ENCODE measurements at places on chromosomes 1 and 21.

- no peaks in the 10 kb centered on the region for H3K4me1 ChIP-seq
- H3K27me3 ChIP-seq, result no peaks in the 10 kb centered on the region
- H3K36me3 ChIP-seq, result no peaks in the 10 kb centered on the region
- no peak overlapping the region for H3K4me3 ChIP-seq
- no peak for DNase-seq
Observed at GRCh38 chr1:51147394-51147793, 45.4 kb downstream of the C1orf185 start.

- no peaks in the 10 kb centered on the region for H3K27me3 ChIP-seq
- H3K27ac ChIP-seq, result no peak overlapping the region
- peaks cover 55% of the 10 kb centered on the region for H3K4me1 ChIP-seq
Observed at GRCh38 chr1:112058815-112059450, 69.5 kb upstream of the KCND3 start.

DNA sequence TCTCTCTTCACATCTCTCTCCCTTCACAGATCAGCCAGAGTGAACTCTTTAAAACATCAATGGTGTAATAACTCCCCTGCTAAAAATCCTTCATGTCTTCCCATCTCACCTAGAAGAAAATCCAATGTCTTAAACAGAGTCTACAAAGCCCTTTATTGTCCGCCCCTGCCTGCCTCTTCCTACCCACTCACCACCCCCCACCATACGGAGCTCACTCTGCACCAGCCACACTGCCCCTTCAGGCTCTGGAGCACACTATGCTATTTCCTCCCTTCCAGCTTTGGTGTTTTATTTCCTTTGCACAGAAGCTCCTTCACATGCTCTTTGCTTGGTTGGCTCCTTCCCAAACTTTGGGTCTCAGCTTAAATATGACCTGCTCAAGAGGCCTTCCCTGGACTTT is 10.2 kb downstream of the CAMK1G start:
- peaks cover 33% of the 10 kb centered on the region for H3K27me3 ChIP-seq
- no peaks in the 10 kb centered on the region for H3K36me3 ChIP-seq
- H3K4me1 ChIP-seq, result no peaks in the 10 kb centered on the region
- no peak for DNase-seq

DNA sequence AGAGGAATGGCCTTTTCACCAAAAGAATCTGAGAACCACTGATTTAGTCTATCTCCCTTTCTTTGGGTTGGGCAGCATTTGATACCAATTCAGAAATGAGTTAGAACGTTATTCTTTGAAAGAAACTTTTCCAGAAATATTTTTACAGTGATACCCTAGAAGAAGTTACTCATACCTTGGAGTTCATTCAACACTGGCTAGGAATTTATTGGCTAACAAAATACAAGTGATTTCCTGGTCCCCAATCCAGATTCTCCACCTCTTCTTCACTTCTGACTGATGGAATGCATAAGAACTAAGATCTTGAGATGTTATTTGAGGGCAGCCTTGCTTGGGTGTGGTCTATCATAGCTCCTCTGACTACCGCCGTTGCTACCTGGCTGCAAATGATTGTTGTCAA is 9.4 kb downstream of the C1orf162 start:
- no peak for DNase-seq
- H3K27ac ChIP-seq, result no peak overlapping the region
- H3K4me1 ChIP-seq, result no peaks in the 10 kb centered on the region
- no peak overlapping the region for H3K4me3 ChIP-seq
- no peaks in the 10 kb centered on the region for H3K27me3 ChIP-seq
- H3K36me3 ChIP-seq, result no peaks in the 10 kb centered on the region

Measured in esophagus squamous epithelium (tissue), 5 donors.